ENCODE measurements at places on chromosomes 11 and 22.

- DNase-seq = no peak
These were observed 57.3 kb downstream of the PPP6R2 start for GRCh38 chr22:50400406-50400805.

- no peak for DNase-seq
These were observed 54.8 kb upstream of the CREB3L1 start for GRCh38 chr11:46222490-46223251.

GRCh38 chr11:73306069-73306841, 1.8 kb upstream of the ARHGEF17 start:
- DNase-seq = no peak

DNA sequence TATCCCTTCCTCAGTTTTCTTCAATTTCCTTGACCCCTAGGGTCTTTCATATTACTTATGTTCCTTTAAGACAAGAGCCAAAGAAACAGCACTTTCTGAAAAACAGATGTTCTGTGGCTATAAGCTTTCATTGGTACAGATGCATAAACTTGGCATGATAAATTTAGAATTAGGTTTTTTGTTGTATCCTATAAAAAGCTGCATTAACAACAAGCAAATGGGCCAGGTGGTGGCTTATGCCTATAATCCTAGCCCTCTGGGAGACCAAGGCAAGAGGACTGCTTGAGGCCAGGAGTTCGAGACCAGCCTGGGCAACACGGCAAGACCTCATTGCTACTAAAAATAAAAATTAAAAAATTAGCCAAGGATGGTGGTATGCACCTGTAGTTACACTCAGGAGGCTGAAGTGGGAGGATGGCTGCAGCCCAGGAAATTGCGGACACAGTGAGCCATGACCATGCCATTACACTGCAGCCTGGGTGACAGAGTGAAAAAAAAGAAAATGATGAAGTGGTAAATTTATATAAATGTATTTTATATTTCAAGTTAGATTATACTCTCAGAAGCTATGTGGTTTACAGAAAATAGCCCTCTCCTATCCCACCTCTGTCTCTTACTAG, 18.3 kb downstream of the KMT5B start:
- no peak for DNase-seq

DNA sequence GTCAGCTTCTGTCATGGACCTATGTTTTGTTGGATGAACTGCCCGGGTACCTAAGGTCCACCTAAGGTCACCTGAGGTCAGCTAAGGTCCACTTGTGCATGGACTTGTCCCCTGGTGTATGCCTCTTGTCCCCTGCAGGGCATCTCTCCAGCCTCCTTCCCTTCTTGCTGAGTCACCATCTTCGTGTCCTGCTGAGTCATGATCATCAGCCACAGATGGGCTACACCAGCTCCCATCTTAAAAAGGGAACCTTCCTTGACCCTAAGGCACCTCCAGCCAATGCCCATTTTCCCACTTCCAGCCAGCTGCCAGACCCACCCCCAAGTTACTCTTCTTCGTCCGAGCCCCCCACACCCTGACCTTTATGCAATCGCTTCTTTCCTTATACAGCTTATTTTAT, 544.9 kb downstream of the TBC1D22A start:
- DNase-seq = peak; percentile 29

Measured in suprapubic skin (tissue), 4 donors.